ENCODE measurements at places on chromosomes 7 and 10.

DNA sequence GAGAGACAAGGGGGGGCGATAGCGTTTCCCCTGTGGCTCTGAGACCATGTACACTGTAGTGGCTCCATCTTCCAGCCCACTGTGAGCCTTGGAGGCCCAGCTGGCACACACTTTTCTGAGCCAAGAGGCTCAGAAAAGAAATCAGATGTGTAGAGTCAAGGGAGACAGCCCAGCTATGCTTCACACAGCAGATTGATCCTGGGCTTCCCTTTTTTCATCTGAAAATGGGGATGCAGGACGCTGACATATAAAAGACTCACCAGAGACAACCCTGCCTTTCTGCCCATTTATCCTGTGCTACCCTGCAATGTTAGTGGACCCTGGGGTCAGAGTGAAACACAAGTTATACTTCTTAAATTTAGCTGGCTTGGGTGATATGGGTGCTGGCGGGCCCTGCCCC lies 14.3 kb downstream of the TMEM273 start:
- no peak for DNase-seq

- no peak for DNase-seq
Observed at GRCh38 chr7:80386686-80387085, 125.2 kb downstream of the GNAT3 start.

- no peak for DNase-seq
Observed at GRCh38 chr10:125162120-125162931, 2.0 kb upstream of the CTBP2 start.

GRCh38 chr10:103470761-103471653 lies 8.0 kb downstream of the CALHM3 start:
- DNase-seq: no peak

- DNase-seq: no peak
Observed at GRCh38 chr10:22774102-22774501, 59.7 kb upstream of the PIP4K2A start.

DNA sequence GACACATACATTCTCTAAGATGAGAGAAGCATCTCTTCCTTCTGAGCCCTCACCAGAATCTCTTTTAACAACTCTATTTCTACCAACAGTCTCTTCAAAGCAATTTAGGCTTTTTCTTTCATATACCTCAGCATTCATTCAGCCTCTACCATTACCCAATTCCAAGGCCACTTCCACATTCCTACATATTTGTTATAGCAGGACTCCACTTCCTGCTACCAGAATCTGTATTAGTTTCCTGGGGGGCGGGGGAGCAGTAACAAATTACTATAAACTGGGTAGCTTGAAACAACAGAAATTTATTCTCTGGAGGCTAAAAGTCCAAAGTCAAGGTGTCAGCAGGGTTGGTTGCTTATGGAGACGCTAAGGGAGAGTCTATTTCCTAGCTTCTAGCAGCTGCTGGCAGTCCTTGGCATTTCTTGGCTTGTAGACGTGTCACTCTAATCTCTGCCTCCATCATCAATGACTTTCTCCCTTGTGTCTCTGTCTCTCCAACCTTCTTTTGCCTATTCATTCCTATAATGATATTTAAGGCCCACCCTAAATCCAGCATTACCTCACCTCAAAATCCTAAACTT lies 7.4 kb downstream of the PRPS1L1 start:
- DNase-seq: no peak

Measured in NCI-H1436 treated with DMSO at 0.1 percent for 48 hours (cell line).